ENCODE measurements at places on chromosomes 1 and 21. TPM values are rescaled to one million over a fixed set of nuclear protein-coding genes. Genes with fewer than 3 reads are reported as not detected.

Gene LCE3D
- not detected for total RNA-seq

Gene DTL
- 0.29 TPM for total RNA-seq

Gene KCNN3
- total RNA-seq = 1.6 TPM

Gene OXCT2
- total RNA-seq = not detected

Gene GJB3
- 1.2 TPM for total RNA-seq

Gene OPTC
- not detected for total RNA-seq

Gene TMEM79
- 1.3 TPM for total RNA-seq

Gene CACNA1S
- not detected for total RNA-seq

Gene CFHR2
- total RNA-seq = not detected

Gene ACTL8
- total RNA-seq = not detected

Gene TDRD5
- 0.96 TPM for total RNA-seq

Gene KCNE2
- total RNA-seq = not detected

Gene MFAP2
- total RNA-seq = 10.8 TPM

Gene FALEC
- total RNA-seq = 2.2 TPM

Gene HNRNPU
- 500 TPM for total RNA-seq

Gene CNIH3
- 5.2 TPM for total RNA-seq

Gene SIM2
- 0.15 TPM for total RNA-seq

Gene CBR1
- 79.5 TPM for total RNA-seq

Gene OR2L3
- 0.15 TPM for total RNA-seq

Gene BTBD8
- 12.6 TPM for total RNA-seq

Gene NR1I3
- not detected for total RNA-seq

Gene KRTAP24-1
- not detected for total RNA-seq

Gene CELA3A
- not detected for total RNA-seq
